SK-N-DZ (cell line): ENCODE measurements at places on chromosomes 16 and 17.

DNA sequence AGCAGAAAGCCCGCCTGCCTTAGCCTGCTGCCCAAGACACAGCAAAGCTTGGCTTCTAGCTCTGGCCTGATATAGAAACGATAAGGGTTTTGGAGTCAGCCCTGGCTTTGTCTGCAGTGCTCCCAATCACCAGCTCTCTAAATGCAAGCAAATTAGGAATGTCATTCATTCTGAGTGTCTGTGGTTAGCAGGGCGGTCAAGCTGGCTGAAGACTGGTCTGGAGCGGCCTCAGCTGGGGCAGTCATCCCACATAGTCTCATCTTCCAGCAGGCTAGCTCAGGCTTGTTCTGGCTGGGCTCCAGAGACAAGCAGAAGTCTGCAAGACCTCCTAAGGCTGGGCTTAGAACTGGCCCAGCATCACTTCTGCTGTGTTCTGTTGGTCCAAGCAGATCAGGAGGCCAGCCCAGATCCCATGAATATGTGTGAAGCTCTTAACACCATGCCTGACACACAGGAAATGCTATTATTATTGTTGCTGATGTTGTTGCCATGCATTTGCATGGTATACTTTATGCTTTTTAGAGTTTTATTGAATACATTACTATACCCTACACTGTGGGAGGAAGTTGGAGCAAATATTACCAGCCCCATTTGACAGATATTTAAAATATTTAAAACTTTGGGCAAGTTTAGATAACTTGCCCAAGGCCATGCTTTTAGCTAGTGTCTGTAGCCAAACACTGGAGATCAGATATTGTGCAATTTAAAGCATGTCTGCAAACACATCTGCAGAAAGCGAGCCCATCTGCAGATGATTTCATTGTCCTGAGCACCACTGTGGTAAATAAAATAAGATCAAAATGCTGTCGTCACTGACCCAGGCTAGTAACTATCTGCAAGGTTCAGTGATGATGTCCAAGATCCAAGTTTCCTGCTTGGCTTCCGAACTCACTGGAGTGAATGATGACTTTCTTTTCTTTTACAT, 24.8 kb downstream of the TMC7 start:
- peak; percentile 20 for DNase-seq

DNA sequence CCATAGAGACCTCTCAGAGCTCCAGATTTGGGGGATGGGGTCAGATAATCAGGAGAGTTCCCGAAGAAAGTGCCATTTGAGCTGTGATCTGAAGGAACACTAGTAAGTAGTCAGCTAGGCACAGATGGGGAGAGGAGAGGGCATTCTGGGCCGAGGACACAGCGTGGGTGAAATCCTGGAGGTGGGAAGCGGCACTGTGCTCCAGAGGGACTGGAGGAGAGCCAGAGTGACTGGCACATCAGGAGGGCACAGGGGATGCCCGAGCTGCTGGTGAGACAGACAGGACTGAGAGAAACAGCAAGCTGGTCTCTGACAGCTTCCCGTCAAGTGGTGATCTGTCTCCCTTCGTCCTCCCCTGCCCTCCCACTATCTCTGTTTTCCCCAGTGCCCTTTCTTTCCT, 40.6 kb downstream of the KNOP1 start:
- DNase-seq = no peak

DNA sequence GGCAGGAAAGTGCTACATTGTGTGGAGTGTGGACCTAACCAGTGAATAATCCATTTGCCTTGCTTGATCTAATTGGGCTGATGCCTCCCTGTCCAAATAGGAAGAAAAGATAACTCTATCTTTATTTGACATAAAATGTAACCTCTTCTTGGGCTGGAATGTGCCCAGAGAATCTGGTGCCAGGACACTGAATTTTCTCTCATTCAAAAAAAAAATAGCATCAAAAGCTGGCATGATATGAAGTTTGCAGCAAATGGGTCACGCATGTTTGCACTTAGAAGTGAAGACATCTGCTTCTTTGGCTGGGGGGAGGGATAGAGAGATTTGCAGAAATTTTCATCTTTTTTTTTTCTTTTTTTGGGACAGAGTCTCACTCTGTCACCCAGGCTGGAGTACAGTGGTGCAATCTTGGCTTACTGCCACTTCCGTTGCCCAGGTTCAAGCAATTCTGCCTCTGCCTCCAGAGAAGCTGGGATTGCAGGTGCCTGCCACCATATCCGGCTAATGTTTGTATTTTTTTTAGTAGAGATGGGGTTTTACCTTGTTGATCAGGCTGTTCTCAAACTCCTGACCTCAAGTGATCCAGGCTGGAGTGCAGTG, 478.2 kb upstream of the EEF2KMT start:
- DNase-seq = no peak

GRCh38 chr17:27543464-27543856, 87.2 kb downstream of the KSR1 start:
- DNase-seq = no peak

DNA sequence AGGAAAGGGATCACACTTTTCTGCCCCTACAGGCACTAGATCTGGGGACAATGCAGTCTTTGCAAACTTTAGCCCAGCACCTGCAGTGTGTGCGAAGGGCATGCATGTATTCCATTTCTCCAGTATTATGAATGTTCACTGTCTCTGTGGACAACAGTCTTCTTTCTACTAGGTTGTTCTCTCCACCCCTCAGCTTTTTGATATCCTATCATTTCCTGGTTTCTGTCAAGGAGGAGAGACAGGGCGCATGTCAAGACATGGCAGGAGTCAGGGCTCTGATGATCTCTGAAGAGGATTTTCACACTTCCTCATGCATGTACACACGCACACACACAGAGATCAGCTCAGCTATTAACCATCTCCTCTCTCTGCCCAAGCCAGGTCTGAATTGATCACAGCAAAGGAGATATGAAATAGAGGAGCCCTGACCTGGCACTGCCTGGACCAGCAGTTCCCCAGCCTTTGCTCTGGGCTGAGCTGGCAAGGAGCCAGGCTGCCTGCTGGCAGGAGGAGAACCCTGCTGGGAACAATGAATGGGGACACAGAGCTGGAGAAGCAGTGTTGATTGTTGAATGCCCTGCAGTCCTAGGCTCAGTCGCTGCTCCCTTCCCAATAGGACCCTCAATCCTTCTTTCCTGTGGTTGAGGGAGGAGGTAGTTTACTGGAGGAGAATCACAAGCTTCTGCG, 2.6 kb downstream of the GPR179 start:
- no peak for DNase-seq

DNA sequence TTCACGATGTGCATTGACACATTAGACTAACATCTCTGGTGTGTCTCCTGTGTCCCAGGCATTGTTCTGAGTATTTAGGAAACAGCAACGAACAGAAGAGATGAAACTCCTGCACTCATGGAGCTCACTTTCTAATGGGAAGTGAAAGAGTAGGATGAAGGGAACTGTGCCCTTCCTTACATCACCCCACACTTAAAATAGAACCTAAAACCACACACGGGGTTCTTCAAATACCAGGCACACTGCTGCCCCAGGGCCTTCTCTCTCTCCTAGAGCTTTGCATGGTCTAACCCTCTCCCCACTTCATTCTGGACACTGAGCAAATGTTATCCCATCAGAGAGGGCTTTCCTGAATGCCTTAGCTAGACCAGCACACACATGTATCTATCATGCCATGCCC, 33.7 kb downstream of the TRIM25 start:
- DNase-seq = no peak

DNA sequence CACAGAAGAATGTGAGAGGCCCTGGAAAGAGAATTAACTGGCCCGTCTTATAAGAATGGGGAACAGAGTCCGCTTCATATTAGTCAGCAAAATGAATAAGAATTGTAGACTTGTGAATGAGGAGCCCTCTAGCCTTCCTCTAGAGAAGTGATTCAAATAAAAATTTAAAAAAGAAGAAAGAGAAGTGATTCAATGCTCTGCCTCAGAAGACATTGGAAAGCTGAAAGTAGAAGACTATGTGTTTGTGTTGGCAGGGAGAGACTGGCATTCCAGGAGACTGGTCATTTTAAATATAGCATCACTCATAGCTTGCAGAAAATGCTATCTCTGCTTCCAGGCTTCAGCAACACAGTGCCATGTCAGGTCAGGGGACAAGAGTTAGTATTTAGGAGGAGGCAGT, 190.6 kb upstream of the HS3ST3A1 start:
- no peak for DNase-seq

GRCh38 chr17:4859816-4860625, 26.9 kb downstream of the MINK1 start:
- no peak for DNase-seq

DNA sequence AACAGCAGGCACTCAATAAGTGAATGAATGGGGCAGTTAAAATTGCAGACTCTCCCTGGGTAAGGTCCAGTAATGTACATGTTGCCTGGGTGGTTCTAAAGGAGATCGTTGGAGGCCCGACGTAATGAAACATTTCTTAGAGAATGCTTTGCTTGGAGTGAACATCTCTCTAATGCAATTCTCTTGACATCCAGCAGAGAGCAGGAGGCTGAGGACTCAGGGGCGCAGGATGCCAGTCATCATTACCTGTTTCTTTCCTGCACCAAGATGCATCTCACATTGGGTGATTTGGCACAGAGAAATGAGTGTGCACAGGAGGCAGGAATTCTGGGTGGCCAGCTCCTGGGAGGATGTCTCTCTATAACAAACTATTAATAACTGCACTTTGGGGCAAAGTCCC, 130.3 kb upstream of the RBBP6 start:
- DNase-seq = no peak

GRCh38 chr17:42660692-42661345, 1.7 kb downstream of the TUBG2 start:
- no peak for DNase-seq
